ENCODE measurements at places on chromosomes 1 and 21. TPM values are rescaled to one million over a fixed set of nuclear protein-coding genes. Genes with fewer than 3 reads are reported as not detected.

Gene TEX38
- not detected for total RNA-seq

Gene S100B
- not detected for total RNA-seq

Gene ALX3
- not detected for total RNA-seq

Gene MNDA
- not detected for total RNA-seq

Gene KCNT2
- total RNA-seq = 0.13 TPM

Gene U2AF1
- 17.3 TPM for total RNA-seq

Gene ARPC5
- total RNA-seq = 318 TPM

Gene OR2T33
- not detected for total RNA-seq

Gene SLAMF1
- not detected for total RNA-seq

Gene SH2D2A
- not detected for total RNA-seq

Gene S100A9
- total RNA-seq = 1.2 TPM

Gene SLC22A15
- 0.16 TPM for total RNA-seq

Gene NBPF6
- total RNA-seq = not detected

Gene FCRL6
- total RNA-seq = not detected

All from bladder microvascular endothelial cell (primary cell).